Dermis blood vessel endothelial cell (primary cell): ENCODE measurements at places on chromosomes 7 and 10. TPM values are rescaled to one million over a fixed set of nuclear protein-coding genes. Genes with fewer than 3 reads are reported as not detected.

- peak; percentile 74 for DNase-seq
Observed at GRCh38 chr10:110556969-110557601, 10.4 kb upstream of the SMC3 start.

- no peak for DNase-seq
Observed at GRCh38 chr10:8182806-8183205, 128.3 kb downstream of the GATA3 start.

DNA sequence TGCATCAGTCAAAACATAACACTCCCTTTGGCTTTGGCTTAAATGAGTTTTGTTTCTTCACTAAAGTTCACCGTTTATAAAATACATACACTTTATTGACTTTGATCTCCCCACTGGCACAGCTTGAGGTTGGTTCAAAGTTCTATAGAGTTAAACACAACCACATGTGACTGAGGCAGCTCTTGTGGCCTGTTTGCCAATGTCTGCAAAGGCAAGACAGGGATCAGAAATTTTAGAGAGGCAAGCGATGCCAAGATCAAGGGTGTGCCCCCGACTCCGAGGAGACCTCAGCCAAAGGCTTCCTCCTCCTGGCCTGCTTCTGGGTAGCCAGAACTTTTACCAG, 129.8 kb upstream of the JCAD start:
- DNase-seq: no peak

DNA sequence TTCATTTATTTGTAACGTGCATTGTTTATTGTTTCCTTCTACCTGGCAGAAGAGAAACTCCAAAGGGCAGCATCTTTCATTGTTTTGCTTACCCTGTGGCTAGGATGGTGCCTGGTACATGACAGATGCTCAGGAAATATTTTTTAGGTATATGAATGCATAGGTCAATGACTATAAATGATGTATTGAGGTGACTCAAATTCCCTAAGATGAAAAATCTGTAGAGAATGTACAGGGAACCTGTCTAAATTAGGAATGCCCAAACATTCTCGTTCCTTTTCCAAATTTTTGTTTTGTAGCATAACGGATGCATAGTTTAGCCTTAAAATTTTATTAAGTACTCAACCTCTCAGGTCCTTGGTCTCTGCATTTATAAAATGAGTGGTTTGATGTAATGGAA, 71.6 kb downstream of the NRP1 start:
- DNase-seq: no peak

- peak; percentile 66 for DNase-seq
Observed at GRCh38 chr10:88651101-88651551, 13.1 kb upstream of the LIPF start.

DNA sequence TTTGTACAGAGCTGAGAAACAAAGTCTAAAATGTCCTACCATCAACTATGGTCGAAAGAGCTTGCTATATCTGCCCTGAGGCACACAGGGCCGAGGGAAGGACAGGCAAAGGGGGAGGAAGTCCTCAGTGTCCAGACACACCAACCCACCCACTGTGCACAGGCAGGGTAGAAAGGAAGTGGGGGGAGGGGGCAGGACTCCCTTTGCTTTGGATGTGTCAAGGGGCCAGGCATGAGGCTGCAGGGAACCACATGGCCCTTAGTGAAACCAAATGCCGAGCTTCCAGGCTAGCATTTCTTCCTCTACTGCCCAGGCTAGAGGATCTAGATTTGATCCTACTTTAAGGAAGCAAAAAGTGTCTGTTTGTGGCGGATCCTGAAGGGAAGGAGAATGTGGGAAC, 28.6 kb downstream of the KCNH2 start:
- no peak for DNase-seq

GRCh38 chr10:46229144-46229563, 57.6 kb upstream of the ANTXRL start:
- DNase-seq: peak; percentile 31

DNA sequence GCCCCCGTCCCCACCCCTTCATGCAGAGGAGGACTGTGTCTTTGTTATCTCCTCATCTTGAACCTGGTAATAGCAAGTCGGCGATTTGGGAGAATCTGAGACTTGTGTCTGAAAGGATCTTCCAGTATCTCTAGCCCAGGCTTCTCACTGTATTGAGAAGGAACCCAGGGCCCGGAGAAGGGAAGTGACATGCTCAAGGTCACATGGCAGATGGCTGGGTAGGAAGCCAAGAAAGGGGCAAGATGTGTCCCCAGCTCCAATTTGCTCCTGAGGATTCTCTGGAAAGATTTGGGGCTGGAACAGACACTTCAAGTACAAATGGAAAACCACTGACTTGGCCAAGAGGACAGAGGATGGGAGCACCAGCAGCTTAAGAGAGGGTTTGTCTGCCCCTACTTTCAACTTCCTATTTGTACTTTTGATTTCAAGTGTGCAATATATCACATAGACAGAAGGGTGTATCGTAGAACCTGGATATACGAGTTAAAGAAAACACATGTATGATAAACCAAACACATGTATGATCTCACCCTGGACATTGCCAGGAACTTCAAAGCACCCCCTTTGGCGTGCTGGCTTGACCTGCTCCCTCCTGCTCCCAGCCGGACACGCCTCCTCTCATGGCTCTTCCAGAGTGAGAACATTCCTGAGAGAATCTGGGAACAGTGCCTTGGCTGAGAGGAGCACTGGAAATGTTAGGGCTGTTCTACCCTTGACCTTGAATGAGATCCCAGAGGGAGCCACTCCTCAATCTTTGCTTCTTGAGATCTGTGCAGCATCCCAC, 79.7 kb downstream of the CDH23 start:
- DNase-seq: no peak

DNA sequence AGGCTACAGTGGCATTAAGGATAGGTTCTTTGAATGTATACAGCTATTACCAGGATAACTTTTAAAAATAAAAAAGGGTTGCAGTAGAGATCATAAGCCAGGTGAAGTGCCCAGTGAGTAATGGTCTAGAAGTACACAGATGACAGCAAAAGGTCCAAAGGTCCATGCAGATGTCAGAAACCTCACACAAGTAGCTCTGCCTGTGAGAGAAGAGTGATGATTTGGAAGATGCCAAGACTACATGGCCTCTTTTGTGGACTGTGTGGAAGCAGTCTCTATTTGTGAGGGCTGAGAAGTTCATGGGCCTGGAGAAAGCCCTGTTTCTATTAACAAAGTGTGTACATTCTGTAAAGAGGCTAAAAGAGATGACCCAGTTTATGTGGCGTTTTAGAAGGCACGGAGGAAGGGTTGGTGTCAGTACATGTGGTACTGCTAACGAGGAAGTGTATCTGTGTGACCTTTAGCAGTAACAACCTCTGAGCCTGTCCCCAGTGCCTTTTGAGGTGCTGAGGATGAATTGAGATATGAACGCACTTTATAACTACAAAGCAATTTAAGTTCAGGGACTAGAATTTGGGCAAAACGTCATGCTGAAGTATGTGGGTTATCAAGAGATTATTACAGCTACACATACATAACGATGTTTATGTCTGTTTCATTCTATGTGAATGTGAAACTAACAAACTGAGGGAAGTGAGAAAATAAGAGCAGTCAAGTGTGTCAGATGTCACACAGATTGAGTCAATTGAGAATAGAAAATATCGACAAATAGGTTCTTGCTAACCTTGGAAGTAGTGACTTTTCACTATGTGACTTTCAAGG, 7.6 kb downstream of the CYCS start:
- DNase-seq: no peak

- peak; percentile 17 for DNase-seq
Observed at GRCh38 chr10:84114088-84114667, 25.1 kb upstream of the GHITM start.

GRCh38 chr10:3486346-3487065, 298.5 kb downstream of the KLF6 start:
- DNase-seq: peak; percentile 66

- DNase-seq: peak; percentile 79
Observed at GRCh38 chr7:27677912-27678612, 15.4 kb upstream of the HIBADH start.

GRCh38 chr10:107728807-107729206, 564.3 kb upstream of the SORCS1 start:
- no peak for DNase-seq

DNA sequence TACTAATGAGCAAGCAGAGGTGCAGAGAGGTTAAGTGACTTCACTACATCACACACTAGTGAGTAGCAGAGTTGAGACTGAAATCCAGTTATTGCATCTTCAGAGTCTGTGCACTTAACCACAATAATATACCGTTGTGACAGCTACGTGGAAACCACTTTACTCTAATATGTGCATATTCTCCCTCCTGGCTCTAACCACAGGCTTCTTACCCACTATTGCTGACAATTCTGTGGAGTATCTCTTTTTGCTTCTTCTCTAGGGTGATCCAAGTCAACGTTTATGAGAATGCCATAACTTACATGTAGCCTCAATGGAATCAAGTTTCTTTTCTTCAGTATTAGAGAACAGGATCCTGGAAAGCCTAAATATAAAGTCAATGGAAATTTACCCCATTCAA, 64.2 kb upstream of the MEOX2 start:
- DNase-seq: no peak

The HOXA6 gene
- total RNA-seq: 2.9 and 8.6 TPM in 2 replicates

The BMPER gene
- total RNA-seq: 0.70 and 1.0 TPM in 2 replicates

The COL1A2 gene
- total RNA-seq: 15.3 and 45.3 TPM in 2 replicates

The DLX5 gene
- not detected in 2 replicates for total RNA-seq

The SKIDA1 gene
- total RNA-seq: 1.0 and 2.6 TPM in 2 replicates

The DGKB gene
- not detected in 2 replicates for total RNA-seq
